ENCODE measurements at places on chromosomes 5 and 9.
A peak's percentile ranks its signal among the peaks of the same experiment; 100 is the strongest.

DNA sequence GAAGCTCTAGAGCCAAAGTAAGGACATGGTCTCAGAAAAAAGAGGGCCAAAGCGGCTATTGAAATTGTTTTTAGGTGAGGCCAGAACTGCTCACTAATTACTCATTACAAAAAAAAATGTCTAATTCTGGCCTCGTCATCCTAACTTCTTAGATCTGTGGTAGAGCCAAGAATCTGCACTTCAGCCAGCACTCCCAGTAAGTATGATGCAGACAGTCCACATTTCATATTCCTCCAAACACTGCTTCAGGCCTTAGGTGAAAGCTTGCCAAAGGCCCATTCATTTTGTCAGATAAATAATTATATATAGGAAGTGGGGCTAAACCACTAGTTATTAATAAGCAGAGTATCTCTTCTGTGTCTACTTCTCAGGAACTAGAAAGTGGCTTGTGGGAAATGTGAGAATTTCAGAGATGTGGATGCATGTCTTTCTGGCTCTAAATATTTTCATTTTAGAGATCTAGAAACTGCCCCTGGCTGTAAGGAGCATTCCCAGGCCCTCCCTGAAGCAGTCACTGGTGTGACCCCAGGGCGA is 554.0 kb downstream of the TLE4 start:
- H3K27me3 ChIP-seq = no peaks in the 10 kb centered on the region
- no peak overlapping the region for H3K4me3 ChIP-seq
- no peak overlapping the region for H3K27ac ChIP-seq
- H3K36me3 ChIP-seq = no peaks in the 10 kb centered on the region

GRCh38 chr5:169670769-169671525 is 33.9 kb downstream of the DOCK2 start:
- no peaks in the 10 kb centered on the region for H3K27me3 ChIP-seq
- no peak for DNase-seq
- no peak overlapping the region for H3K27ac ChIP-seq
- no peak overlapping the region for H3K4me3 ChIP-seq
- H3K36me3 ChIP-seq = peaks cover 22% of the 10 kb centered on the region

DNA sequence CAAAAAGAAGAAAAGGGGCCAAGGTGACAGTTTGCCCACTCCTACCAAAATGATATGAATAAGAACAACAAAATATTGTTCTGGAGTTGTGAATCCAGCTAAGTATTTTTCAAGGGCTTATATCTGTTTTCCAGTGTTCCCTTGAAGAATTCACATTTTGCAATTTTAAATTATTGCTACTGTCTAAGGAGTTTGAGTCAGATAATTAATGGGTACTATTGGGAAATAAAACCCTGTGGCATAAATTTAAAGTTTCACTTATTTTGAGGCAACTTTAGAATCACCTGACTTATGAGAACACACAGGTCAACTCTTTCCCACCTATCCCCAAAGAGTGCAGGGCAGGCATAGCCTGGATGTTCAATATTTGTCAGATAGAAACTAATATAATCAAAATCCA is 188.0 kb upstream of the GHR start:
- H3K27ac ChIP-seq = no peak overlapping the region
- H3K27me3 ChIP-seq = no peaks in the 10 kb centered on the region
- no peak for DNase-seq
- H3K4me3 ChIP-seq = no peak overlapping the region
- no peaks in the 10 kb centered on the region for H3K4me1 ChIP-seq
- H3K36me3 ChIP-seq = no peaks in the 10 kb centered on the region

DNA sequence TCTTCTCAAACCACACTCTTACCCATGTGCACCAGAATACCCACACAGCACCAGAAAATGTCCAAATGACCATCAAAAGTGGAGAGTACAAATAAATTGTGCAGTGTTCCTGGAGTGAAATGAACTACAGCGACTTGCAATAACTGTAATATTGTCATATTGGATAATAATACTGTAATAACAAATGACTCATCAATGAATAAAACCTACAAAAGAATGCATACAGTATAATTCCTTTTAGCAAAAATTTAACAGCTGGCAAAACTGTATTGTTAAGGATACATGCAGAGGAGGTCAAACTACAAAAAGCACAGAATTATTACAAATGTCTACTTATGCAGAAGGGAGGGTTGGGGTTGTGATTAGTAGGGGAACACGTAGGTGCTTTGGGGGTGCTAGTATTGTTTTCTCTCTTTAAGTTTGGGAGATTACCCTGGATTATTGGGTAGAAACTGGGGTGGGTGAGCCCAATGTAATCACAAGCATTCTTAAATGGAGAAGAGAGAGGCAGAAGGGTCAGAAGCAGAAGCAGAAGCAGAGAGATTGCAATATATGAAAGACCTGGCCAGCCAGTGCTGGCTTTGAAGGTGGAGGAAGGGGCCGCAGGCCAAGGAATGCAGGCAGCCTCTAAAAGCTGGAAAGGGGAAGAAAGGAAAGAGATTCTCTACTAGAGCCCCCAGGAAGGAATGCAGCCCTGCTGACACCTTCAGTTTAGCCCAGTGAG is 21.8 kb downstream of the IRF1 start:
- H3K27ac ChIP-seq = peak overlapping the region; percentile 9
- DNase-seq = no peak
- H3K4me3 ChIP-seq = no peak overlapping the region
- H3K27me3 ChIP-seq = no peaks in the 10 kb centered on the region
- peaks cover 6% of the 10 kb centered on the region for H3K36me3 ChIP-seq

GRCh38 chr9:76729116-76729515 is 35.1 kb upstream of the PCA3 start:
- no peaks in the 10 kb centered on the region for H3K27me3 ChIP-seq
- no peak overlapping the region for H3K27ac ChIP-seq
- no peaks in the 10 kb centered on the region for H3K4me1 ChIP-seq
- no peak for DNase-seq
- H3K4me3 ChIP-seq = no peak overlapping the region

All from lower lobe of right lung (tissue), 2 donors.